ENCODE measurements at places on chromosomes 1 and 21.

DNA sequence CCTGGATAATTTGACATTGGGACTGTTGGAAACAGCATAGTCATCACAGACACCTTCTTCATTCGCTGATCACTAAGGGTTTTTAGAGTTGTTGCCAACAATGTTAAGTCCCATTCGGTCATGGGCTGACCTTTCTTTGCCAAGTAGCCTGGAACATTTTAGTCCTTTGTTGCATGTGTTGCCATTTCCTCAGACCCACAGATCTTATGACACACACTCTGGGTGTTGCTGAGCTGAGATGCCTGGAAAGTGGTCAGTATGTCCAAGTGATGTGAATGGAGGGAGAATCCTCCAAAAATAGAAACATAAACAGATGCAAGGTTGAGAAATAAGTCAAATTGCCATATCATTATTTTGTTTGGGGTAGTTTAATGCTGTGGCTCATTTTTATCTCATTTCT lies 61.5 kb upstream of the GJA5 start:
- no peak for DNase-seq

DNA sequence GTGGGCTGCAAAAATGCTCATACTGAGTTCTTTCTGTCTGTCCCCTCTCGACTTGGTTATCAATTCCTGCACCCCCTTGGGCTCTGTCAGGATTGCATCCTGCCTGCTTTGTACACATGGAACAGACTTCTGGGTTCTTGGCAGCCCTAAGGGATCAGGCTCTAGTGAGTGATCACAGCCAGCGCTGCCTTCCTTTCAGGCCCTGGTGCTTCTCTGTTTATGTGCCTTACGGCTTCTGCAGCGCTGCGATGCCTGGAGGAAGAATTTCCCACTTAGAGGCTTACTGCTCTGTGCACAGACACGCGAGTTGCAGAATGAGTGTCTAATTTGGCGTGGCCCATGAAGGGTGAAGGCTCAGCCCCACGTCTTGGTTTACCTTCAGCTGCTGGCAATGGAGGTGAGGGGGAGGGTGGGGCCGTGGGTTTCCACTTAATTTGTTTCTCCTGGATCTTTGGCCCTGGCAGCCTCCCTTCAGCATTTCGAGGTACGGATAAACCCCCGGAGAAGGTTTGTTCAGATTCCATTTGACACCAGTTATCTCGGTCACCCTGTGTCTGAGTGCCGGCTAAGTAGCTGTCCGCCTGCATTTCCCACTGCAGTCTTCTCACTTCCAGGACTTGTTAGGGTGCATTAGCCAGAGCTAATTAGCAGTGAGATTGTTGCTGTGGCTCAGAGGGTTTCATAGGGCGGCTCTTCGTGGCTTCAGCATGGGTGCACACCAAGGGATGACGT lies 227.3 kb downstream of the DYRK1A start:
- DNase-seq = no peak

DNA sequence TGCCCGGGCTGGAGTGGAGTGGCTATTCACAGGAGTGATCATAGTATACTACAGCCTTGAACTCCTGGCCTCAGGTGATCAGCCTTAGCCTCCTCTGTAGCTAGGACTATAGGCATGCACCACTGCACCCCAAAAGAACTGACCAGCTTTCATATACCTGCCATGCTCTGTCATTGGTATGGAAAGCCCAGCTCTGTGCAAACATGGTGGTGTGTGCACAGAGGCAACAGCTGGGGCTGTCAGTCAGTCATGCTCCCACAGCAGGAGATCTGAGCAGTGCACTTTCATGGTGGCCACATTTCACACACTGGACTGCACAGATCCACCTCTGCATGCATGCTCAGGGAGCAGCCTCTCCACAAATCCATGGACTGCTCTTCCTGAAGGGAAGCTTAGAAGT lies 8.8 kb upstream of the JAK1 start:
- no peak for DNase-seq

DNA sequence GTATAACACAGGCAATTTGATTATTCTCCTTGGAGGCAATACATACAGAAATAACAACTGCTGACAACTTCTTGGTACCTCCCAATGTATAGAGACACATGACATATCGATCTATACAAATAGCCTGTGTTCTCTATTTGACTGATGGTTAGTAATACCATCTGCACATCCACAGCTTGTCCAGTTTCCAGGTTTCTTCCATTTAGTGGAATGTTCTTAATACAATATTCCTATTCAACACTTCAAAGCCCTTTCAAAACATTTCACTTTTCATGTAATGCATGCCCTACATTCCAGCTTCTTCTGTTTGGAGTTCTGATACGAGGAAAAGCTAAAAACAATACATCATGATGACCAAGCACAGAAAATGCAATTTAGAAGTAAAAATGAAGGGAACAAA lies 37.0 kb upstream of the GORAB start:
- no peak for DNase-seq

DNA sequence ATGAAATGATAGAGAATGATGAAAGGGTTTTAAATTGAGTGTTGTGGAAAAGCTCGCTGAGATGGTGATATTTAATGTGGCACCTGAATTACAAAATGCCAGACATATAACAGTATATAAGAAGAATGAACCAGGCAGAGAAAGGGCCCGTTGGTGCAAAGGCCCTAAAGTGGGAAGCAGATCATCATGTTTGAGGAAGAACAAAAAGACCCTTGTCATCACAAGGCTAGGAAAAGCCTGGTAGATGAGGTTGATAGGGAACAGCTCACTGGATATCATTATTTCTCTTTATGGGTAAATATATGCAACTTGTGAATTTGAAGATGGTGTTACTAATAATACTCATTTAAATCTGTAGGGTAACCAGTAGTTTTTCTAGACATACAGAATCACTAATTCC lies 11.0 kb downstream of the RAP1A start:
- DNase-seq = no peak

DNA sequence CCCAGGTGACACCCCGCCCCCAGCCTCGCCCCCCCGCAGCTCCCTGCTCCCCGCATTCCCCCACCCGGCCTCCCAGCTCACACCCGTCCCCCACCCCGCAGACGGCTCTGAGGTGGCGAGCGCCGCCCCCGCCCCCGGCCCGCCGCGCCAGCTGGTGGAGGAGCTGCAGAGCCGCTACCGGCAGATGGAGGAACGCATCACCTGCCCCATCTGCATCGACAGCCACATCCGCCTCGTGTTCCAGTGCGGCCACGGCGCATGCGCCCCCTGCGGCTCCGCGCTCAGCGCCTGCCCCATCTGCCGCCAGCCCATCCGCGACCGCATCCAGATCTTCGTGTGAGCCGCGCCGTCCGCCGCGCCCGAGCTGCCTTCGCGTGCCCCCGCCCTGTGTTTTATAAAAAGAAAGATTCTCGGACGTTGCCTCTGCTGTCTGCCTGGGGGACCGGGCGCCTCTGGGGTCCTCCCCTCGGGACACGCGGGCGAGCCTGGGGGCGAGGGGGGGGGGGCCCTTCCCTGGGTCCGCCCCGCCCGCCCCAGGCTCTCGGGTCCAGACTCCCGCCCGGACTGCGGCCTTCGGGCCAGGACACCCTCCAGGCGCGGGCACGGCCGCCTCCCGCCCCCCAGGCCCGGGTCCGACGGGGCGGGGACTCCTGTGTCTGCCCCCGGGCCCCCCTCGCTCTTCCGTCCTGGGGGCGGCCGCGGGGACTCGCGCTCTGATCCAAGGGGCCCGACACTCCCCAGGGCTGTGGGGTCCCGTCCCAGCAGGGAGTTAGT lies 1.6 kb upstream of the MMP23B start:
- DNase-seq = no peak

GRCh38 chr1:70556541-70556940 lies 145.5 kb downstream of the CTH start:
- no peak for DNase-seq

DNA sequence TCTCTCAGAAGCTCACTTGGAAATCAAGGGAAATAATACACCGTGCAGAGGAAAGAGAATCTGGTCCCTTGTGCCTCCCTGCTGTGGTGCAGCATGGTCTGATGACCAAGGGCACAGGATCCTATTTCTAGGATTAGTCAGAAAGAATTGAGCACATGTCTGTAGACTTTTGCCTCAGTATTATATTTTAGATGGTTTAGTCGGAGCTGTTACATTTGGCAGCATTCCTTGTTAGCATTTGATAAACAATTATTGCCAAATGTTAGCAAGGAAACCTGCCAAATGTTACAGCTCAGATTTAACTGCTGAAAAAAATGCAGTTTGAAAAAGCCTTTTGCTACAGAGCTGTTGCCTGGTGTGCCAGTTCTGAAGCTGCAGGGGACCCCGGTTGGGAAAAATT lies 183.5 kb upstream of the DPYD start:
- no peak for DNase-seq

DNA sequence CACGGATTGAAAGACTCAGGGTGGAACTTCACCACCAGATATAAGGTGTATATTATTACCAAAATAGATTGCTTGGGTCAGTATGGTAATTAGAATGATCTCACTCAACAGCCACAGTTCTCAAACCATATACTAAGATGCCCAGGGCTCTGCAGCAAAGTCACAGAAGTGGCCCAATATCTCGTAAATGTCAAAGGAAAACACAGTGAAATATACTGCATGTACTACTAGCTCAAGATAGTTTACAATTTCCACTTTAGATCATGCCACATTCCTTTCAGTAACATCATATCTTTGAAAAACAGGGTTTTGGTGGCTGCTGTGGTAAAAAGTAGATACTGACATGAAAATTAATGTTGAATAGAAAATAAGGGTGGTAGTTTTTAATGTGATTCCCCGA lies 180.3 kb upstream of the ATP1B1 start:
- DNase-seq = no peak
